Muscle of leg (tissue), 16 donors: ENCODE measurements at places on chromosomes 4 and X. TPM values are rescaled to one million over a fixed set of nuclear protein-coding genes. Genes with fewer than 3 reads are reported as not detected.
A peak's percentile ranks its signal among the peaks of the same experiment; 100 is the strongest.

GRCh38 chr4:127782025-127782274 lies 172 bp upstream of the HSPA4L start:
- no peaks in the 10 kb centered on the region for H3K36me3 ChIP-seq
- peak overlapping the region; percentile 92 for H3K27ac ChIP-seq
- H3K4me1 ChIP-seq = peaks cover 8% of the 10 kb centered on the region
- H3K27me3 ChIP-seq = peaks cover 17% of the 10 kb centered on the region
- DNase-seq = peak; percentile 95
- H3K4me3 ChIP-seq = peak overlapping the region; percentile 83

DNA sequence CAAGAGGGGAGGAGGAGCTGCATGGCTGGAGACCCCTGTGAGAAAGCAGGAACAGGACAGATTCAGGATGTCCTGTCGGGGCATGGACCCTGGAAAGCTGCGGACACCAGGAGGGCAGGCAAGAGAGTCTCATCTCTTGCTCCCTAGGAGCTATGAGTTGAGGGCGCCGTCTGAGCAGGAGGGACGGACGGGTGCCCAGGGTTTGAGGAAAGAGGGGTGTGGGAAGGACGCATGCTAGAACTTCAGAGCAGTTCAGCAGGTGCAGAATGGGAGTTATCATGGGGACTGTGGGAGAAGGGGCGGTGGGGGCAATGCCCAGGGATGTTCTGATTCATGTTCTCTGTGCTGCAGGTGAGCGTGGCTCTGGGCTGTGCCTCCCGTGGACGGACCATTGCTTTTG lies 24.8 kb downstream of the TKTL1 start:
- no peaks in the 10 kb centered on the region for H3K36me3 ChIP-seq
- peaks cover 7% of the 10 kb centered on the region for H3K27me3 ChIP-seq
- H3K4me1 ChIP-seq = peaks cover 2% of the 10 kb centered on the region
- no peak overlapping the region for H3K27ac ChIP-seq
- no peak for DNase-seq

- H3K27ac ChIP-seq = no peak overlapping the region
- DNase-seq = no peak
- no peaks in the 10 kb centered on the region for H3K27me3 ChIP-seq
- H3K36me3 ChIP-seq = no peaks in the 10 kb centered on the region
- H3K4me1 ChIP-seq = no peaks in the 10 kb centered on the region
- H3K4me3 ChIP-seq = no peak overlapping the region
Observed at GRCh38 chr4:153093802-153094201, 110.4 kb upstream of the TRIM2 start.

- no peaks in the 10 kb centered on the region for H3K27me3 ChIP-seq
- no peaks in the 10 kb centered on the region for H3K36me3 ChIP-seq
- H3K4me1 ChIP-seq = peaks cover 5% of the 10 kb centered on the region
- no peak overlapping the region for H3K4me3 ChIP-seq
- DNase-seq = peak; percentile 79
Observed at GRCh38 chr4:77385124-77385969, 220.3 kb upstream of the CXCL13 start.

GRCh38 chr4:1956631-1957030 lies 52.1 kb downstream of the NELFA start:
- DNase-seq = no peak
- no peak overlapping the region for H3K27ac ChIP-seq
- H3K27me3 ChIP-seq = no peaks in the 10 kb centered on the region
- H3K4me3 ChIP-seq = no peak overlapping the region
- peaks cover 88% of the 10 kb centered on the region for H3K36me3 ChIP-seq
- H3K4me1 ChIP-seq = peaks cover 2% of the 10 kb centered on the region

- no peak overlapping the region for H3K27ac ChIP-seq
- no peak overlapping the region for H3K4me3 ChIP-seq
- no peaks in the 10 kb centered on the region for H3K36me3 ChIP-seq
- H3K27me3 ChIP-seq = no peaks in the 10 kb centered on the region
- no peak for DNase-seq
- no peaks in the 10 kb centered on the region for H3K4me1 ChIP-seq
Observed at GRCh38 chr4:173635395-173635794, 105.4 kb upstream of the HAND2 start.

GRCh38 chr4:40331101-40331745 lies 3.9 kb upstream of the CHRNA9 start:
- H3K27ac ChIP-seq = no peak overlapping the region
- H3K36me3 ChIP-seq = no peaks in the 10 kb centered on the region

DNA sequence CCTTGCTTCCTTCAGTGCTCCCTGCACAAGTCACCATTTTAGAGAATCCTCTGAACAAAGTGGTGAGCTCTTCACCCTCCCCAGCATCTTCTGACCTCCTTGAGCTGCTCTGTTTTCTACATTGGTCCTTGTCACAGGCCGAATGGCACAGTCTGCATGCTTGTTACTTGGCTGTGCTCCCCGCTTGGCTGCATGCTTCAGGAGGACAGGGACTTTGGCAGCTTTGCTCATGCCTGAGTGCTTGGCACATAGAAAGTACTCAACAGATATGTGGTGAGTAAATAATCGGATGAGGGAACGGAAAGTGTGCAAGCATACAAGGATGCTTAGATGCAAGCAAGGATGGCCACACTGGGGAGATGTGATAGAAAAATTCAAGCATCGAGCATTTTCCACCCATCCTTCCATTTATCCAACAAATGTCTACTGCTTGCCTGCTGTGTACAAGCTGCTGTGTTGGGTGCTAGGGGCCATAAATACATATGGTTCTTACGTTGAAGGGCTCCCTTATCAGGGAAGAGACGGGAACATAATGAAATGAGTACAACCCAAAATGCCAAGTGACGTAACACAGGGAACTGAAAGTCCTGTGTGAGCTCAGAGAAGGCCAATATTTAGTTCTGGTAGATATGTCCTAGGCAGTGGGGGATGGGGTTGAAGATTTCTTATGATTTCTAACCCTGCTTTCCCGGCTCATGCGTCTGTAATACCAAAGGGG lies 31.2 kb downstream of the SLC2A9 start:
- H3K27me3 ChIP-seq = no peaks in the 10 kb centered on the region
- no peak overlapping the region for H3K27ac ChIP-seq

- H3K36me3 ChIP-seq = peaks cover 90% of the 10 kb centered on the region
- no peak for DNase-seq
- H3K4me3 ChIP-seq = no peak overlapping the region
- no peaks in the 10 kb centered on the region for H3K27me3 ChIP-seq
Observed at GRCh38 chr4:10077076-10077475, 39.5 kb downstream of the WDR1 start.

GRCh38 chr4:121794505-121795188 lies 6.5 kb upstream of the EXOSC9 start:
- no peak overlapping the region for H3K27ac ChIP-seq
- DNase-seq = no peak
- peaks cover 2% of the 10 kb centered on the region for H3K27me3 ChIP-seq
- H3K4me1 ChIP-seq = no peaks in the 10 kb centered on the region
- H3K36me3 ChIP-seq = no peaks in the 10 kb centered on the region
- H3K4me3 ChIP-seq = no peak overlapping the region

- no peaks in the 10 kb centered on the region for H3K4me1 ChIP-seq
- no peak overlapping the region for H3K27ac ChIP-seq
- DNase-seq = no peak
Observed at GRCh38 chrX:101682723-101683122, 23.1 kb upstream of the ARMCX2 start.

DNA sequence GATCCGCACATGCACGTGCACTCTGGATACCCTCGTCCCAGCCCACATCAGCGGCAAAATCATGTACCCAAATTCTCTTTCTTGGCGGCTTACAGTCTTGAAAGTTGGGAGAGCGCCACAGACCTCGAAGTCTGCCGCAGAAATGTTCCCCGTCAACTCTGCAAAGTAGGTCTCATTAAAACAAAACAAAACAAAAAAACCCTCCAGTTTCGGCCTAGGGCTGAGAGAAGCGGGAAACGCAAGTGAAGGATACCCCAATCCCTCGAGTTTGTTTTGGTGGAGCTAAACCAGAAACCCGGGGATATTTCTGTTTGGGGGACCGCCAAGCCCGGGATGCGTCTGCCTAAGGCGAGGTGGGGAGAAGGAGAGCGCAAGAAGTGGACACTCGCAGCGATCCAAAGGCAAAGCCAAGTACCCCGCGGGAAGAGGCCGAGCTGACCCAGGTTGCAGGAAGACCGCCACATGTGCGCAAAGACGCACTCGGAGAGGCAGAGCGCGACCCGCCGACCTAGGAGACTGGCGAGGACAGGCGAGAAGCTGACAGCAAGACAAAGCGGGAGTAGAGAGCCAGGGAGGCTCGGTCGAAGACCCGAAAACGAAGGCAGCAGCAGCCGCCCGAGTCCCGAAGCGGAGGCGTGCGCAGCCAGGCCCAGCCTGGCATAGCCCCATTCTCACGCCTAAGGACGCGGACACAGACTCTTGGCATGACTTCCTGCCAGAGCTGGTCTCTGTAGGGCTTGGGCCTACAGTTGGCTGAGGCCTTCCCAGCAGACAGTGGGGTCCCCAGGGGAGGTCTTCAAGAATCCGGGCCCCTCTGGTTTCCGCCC lies 49.6 kb upstream of the BCOR start:
- H3K27ac ChIP-seq = no peak overlapping the region
- H3K36me3 ChIP-seq = no peaks in the 10 kb centered on the region
- DNase-seq = no peak
- no peak overlapping the region for H3K4me3 ChIP-seq
- peaks cover 56% of the 10 kb centered on the region for H3K4me1 ChIP-seq

Gene SNCA
- 16.5 TPM for total RNA-seq

Gene PRKG2
- total RNA-seq = 0.84 TPM

Gene RAB40AL
- 0.31 TPM for total RNA-seq

Gene IL21
- total RNA-seq = not detected
